WTC11 (cell line): ENCODE measurements at places on chromosomes 5 and 9. TPM values are rescaled to one million over a fixed set of nuclear protein-coding genes. Genes with fewer than 3 reads are reported as not detected.

- no peak for DNase-seq
Measured at GRCh38 chr5:32501071-32502002, 56.8 kb upstream of the ZFR start.

PDLIM4 gene
- 10.6 to 15.2 TPM (median 11.4 TPM) in 3 replicates for total RNA-seq

- no peak for DNase-seq
Measured at GRCh38 chr9:73152953-73153352, 1.3 kb downstream of the ANXA1 start.

DNA sequence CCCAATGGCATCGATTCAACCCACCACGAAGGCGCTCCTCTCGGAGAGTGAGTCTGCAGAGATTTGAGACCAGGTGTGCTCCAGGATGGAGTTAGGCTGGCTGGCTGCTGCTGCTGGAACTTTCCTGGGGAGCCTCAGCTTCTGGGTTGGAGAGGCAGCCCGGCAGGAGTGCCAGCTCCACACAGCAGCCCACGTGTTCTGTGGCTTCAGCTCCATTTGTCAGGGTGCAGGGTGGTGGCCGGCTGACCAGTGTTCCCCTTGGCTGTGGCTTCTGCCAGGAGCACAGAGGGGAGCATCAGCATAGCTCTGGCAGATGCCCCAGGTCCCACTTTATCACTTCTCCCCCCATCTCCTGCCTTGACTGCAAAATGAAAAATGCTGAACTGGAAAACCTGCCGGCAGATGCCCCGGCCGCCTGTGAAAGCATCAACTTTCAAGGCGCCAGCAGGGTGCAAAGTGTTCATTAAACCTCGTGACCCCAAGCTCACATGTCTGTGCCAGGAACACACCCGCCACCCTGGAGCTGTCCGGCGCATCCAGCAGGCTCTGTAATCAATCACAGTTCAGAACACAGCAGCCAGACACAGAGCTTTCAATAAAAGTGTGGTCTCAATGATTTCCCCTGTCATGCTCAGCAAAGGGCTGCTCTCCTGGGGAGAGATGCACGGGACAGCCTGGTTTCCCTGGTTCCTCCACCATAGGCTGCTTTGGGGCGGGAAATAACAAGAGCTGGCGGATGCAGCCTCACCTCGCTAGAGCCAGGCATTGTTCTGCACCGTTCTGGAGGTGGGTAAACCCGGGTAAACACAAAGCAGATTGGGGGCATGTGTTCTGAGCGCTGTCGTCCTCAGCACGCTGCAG, 53.2 kb downstream of the TRIP13 start:
- no peak for DNase-seq

TXNDC8 gene
- not detected in 3 replicates for total RNA-seq

DNA sequence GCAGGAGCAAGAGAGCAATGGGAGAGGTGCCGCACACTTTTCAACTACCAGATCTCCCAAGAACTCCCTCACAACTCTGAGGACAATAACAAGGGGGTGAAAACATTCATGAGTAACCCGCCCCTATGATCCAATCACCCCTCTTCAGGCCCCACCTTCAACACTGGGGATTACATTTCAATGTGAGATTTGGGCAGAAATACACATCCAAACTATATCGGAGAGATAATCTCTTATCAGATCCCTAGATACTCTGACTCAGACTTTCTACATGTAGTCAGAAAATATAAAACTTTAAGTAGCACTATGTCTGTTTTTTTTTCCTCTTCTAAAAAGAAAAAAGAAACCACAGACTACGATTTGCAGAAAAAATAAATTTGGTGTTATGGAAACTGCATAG, 1595.9 kb upstream of the NUDT12 start:
- no peak for DNase-seq

TIFAB gene
- total RNA-seq = not detected in 3 replicates

- DNase-seq = no peak
Measured at GRCh38 chr9:120608421-120608820, 28.5 kb upstream of the CDK5RAP2 start.

DNA sequence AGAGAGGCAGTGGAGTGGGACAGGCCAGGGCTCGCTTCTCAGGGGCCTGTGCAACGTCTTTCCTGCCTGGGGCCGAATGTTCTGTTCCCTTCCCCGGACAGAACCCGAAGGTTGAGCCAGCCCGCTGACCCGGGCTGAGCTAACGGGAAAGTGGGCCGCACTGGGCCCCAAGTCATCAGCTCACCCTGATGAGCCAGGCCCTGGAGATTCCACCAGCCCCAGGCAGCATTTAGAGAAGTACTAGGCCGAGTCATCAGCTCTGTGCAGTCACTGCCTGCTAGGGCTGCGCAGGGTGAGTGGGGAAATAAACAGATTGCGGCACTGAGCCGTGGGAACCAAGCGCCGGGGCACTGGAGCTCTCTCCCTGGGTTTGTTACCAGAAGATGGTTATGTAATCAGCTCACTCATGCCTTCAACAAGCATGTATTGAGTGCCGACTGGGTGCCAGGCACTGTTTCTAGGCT, 29.1 kb upstream of the DUSP1 start:
- DNase-seq = no peak

GRCh38 chr9:123394291-123395235, 38.6 kb downstream of the CRB2 start:
- no peak for DNase-seq

DNA sequence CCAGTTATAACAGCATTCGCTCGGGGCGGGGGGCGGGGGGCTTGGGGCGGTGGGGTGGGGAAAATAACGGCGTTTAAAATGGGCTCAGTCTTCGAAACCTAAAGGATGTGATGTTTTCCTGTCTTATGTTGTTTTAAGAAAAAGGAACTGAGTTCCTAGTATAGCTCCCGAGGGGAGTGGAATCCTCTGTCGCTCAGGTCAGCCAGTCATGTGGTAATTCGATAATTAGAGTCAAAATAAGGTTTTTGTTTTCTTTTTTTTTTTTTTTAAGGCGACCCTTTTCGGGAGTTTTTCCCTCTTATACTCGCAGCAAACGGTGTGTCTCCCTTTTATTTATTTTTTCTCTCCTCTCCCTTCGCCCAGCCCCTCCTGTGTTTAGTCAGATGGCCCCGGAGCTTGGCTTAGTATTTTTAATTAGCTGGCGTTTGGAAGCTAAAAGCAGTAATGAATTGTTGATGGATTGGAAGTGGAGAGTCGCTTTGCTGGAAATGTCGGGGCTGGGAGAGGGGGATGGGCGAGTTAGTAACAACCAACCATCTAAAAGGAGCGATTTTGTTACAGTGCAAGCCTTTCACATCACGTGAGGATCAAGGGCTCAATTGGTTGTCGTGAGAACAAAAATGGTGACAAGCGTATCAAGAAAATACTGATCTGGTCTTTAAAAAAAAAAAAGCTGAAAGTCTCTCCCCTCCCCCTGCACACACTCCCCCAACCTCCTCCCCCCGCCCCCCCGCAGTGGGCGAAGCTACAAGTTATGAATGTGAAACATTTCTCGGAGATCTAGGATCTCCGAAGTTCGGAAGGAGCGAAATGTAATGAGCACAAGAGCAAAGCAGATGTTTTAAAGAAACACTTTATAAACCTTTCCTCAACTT, 714 bp upstream of the ZNF608 start:
- DNase-seq = peak; percentile 66

DNA sequence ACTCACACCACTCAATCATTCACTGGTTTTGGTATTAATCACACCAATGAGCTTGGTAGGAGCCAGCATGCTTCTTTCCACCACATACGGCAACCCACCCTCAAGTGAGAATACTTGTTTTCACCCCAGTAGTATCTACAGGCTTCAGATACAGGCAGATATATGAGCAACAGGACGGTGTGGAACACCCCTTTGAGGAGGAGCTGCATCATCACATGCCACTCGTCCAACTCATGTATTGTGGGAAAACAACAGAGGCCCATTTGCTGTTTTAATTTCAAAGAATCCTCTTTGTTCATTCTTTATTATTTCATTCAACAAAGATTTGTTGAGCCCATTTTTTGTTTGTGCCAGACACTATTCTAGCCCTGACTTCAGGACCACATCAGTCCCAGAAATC, 46.0 kb downstream of the RORB start:
- no peak for DNase-seq
